ENCODE measurements at places on chromosomes 6 and 20. TPM values are rescaled to one million over a fixed set of nuclear protein-coding genes. Genes with fewer than 3 reads are reported as not detected.

The ZC2HC1B gene
- not detected for total RNA-seq

The FILIP1 gene
- total RNA-seq, result 31.7 TPM

DNA sequence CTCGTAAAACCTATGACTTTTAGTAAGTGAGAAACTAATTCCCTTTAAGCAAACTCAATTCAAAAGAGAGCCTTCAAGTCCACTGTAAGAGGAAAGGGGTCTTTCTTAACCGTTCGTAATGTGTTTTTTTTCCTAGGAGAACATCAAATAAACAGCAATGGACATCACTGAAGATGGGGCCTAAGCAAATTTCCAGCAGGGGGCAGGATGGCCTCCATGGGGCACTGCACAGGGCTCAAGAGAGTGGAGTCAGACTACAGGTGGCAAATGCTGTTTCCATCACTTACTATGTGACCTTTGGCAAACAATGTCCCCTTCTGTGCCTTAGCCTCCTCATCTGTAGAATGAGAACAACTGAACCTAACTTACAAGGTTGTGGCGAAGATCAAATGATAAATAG lies 88.7 kb downstream of the ARHGAP18 start:
- H3K27me3 ChIP-seq, result no peaks in the 10 kb centered on the region
- DNase-seq, result no peak
- peaks cover 4% of the 10 kb centered on the region for H3K4me1 ChIP-seq
- H3K27ac ChIP-seq, result no peak overlapping the region
- no peak overlapping the region for H3K4me3 ChIP-seq

GRCh38 chr6:119250036-119250435 lies 99.5 kb downstream of the MAN1A1 start:
- H3K36me3 ChIP-seq, result peaks cover 7% of the 10 kb centered on the region
- H3K4me3 ChIP-seq, result no peak overlapping the region
- no peaks in the 10 kb centered on the region for H3K27me3 ChIP-seq

DNA sequence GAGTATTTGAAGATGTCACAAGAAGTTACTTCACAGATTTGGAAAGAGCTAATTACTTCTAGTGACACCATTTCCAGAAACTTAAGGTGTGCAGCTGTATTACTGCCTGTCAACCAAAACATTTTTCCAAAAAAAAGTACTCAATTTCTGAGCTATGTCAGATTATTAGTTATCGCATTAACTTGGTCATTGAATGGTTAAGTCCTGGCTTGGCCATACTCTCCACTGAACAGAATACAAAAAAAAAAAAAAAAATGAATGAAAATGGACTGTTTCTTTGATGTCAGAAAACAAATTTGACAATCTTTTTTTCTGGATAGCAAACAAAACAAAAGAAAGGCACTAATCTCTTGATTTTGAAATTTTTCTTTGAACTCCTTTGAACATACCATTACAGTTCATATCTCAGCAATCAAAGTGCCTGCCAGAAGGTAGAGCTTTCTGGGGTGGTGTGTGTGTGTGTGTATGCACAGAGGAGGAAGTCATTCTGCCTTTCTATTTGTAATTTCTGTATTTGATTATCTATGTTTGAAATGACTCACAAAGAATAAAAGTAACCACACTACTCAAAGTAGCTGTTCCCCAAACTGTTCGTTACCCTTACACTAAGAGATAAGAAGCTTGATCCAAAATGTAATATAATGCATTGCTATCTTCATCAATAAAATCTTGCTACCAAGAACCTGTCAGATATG lies 210.8 kb upstream of the FUT9 start:
- H3K27me3 ChIP-seq, result no peaks in the 10 kb centered on the region
- no peaks in the 10 kb centered on the region for H3K4me1 ChIP-seq
- no peaks in the 10 kb centered on the region for H3K36me3 ChIP-seq
